ENCODE measurements at places on chromosomes 3 and 15.

DNA sequence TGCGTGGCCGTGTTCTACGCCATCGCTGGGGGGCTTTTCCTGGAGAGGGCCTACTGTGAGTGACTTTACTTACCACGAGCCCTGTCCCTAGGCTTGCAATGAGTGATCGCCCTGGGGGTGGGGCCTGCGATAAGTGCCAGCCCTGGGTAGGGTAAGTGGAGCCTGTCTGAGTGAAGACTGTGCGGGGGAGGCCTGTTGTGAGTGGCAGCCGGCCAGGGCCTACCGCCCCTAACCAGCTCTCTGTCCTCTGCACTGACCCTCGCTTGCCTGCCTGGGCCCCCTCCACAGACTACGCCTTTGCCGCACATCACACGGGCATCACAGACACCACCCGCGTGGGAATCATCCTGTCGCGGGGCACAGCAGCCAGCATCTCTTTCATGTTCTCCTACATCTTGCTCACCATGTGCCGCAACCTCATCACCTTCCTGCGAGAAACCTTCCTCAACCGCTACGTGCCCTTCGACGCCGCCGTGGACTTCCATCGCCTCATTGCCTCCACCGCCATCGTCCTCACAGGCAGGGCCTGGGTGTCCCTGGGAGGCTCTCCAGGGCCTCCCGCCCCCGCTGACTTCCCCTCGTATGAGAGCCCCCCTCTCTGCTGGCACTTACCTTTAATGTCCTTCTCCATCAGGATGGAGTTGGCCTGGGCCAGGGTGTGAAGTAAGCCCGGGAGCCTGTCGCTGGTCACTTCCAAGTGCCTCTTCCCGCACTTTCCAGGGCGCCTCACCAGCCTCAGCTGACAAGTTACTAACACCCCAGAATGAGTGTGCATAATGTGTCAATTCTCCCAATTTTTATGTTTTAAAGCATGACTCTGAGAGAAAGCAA, 22.4 kb downstream of the DUOX1 start:
- no peak for DNase-seq

- DNase-seq = no peak
Measured at GRCh38 chr15:63749330-63749942, 84.3 kb downstream of the HERC1 start.

- no peak for DNase-seq
Measured at GRCh38 chr15:85401108-85401774, 20.8 kb downstream of the AKAP13 start.

GRCh38 chr15:58329781-58330671, 101.8 kb upstream of the LIPC start:
- DNase-seq = no peak

- DNase-seq = no peak
Measured at GRCh38 chr15:62483814-62484213, 318.7 kb upstream of the C2CD4B start.

GRCh38 chr3:45628746-45629145, 34.2 kb downstream of the LIMD1 start:
- DNase-seq = no peak

- no peak for DNase-seq
Measured at GRCh38 chr15:31078471-31078870, 23.1 kb downstream of the TRPM1 start.
